H1 (cell line): ENCODE measurements at places on chromosomes 16 and 17. TPM values are rescaled to one million over a fixed set of nuclear protein-coding genes. Genes with fewer than 3 reads are reported as not detected.

The EMC8 gene
- 47.9 and 52.2 TPM in 2 replicates for total RNA-seq

DNA sequence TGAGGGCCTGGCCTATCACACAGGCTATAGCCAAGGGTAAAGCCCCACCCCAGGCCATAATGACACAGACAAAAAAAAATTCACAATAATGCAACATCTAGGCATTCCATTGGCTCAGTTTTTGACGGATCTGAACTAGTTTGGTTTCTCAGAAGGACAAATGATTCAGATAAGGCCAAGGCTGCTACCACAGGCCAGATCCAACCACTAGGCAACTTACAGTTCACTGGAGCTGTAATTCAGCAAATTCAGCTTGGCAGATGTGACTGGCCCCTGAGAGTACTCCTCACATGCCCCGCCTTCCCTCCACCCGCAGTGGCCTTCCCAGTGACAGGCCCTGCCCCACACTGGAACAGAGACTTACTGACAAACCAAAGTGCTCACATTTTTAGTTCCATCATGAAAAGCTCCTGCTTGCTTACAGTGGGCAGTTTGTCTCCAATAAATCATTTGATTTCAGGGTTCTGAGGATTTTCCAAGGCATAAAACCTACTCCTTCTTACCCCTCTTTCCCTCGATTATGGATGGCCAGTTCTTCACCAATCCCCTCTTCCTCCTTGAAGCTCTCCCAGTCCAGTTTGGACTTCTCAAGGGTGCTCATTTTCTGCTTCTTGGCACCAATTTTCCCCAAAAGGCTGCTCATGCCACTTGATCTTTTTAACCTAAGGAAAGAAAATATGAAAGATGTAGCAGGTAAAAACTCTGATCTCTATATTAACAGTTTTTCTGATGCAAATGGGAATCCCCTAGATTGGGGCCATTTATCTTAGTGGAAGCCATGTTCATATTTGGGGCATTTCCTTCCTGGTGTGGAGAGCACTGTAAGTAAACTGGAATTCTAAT, 53.3 kb upstream of the BCAR1 start:
- DNase-seq, result no peak
- H3K27ac ChIP-seq, result no peak overlapping the region
- H3K27me3 ChIP-seq, result no peaks in the 10 kb centered on the region
- no peak overlapping the region for H3K4me3 ChIP-seq

DNA sequence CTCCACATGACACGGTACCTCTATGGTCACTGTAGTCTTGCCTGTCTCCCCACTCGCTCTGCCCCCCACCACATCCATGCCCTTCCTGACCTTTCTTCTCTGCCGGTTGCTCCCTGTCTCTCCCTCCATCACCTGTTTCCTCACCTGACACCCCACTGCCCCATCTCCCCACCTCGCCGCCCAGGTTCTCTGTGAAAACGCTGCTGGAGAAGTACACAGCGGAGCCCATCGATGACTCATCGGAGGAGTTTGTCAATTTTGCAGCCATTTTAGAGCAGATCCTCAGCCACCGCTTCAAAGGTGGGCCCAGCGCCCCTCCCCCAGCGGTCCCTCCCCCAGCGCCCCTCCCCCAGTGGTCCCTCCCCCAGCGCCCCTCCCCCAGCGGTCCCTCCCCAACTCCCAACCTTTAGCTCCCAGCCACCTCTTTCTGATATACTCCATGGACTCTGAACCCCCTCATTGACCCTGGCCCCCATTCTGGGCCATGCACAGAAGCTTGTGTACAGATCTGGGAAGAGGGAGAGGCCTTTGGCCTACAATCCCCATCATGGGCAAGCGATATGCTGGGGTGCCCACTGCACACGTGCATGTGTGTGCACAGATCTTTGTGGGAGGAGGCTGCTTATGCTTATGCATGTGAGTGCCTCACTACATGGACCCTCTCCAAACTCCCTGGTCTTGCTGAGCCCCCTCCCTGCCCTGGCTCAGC, 4.1 kb downstream of the RUNDC3A start:
- DNase-seq, result no peak
- no peak overlapping the region for H3K4me3 ChIP-seq
- no peaks in the 10 kb centered on the region for H3K36me3 ChIP-seq
- peaks cover 47% of the 10 kb centered on the region for H3K4me1 ChIP-seq
- peaks cover 18% of the 10 kb centered on the region for H3K27me3 ChIP-seq

- H3K4me3 ChIP-seq, result no peak overlapping the region
- H3K27ac ChIP-seq, result no peak overlapping the region
- DNase-seq, result no peak
These were observed 4.7 kb downstream of the CDH15 start for GRCh38 chr16:89176147-89176690.
